ENCODE measurements at places on chromosomes 11 and 22.

DNA sequence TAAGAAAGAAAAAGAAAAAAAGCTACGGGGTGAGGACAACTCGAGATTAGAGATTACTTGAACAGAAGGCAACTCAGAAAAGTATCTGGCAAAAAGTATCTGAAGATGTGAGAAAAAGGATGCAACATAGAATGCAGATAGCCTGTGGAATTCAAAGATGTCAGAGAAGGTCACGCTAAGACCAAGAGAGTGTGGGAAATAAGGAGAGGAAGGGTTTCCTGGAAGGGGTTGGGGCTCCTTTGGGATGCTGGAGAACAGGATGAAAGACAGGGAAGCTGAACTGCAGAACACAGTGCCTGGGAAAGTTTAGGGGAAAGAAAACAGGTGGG lies 1.2 kb downstream of the GUCY1A2 start:
- peaks cover 40% of the 10 kb centered on the region for H3K27me3 ChIP-seq
- H3K4me3 ChIP-seq, result peak overlapping the region; percentile 52
- H3K36me3 ChIP-seq, result no peaks in the 10 kb centered on the region
- H3K4me1 ChIP-seq, result peaks cover 5% of the 10 kb centered on the region

- H3K4me1 ChIP-seq, result peaks cover 40% of the 10 kb centered on the region
- no peak overlapping the region for H3K27ac ChIP-seq
- no peaks in the 10 kb centered on the region for H3K36me3 ChIP-seq
- H3K4me3 ChIP-seq, result no peak overlapping the region
- no peaks in the 10 kb centered on the region for H3K27me3 ChIP-seq
Measured at GRCh38 chr22:37310075-37310606, 27.8 kb downstream of the CYTH4 start.

GRCh38 chr22:49405590-49405989 lies 422.1 kb downstream of the BRD1 start:
- no peak overlapping the region for H3K4me3 ChIP-seq
- no peak for DNase-seq
- H3K27ac ChIP-seq, result no peak overlapping the region
- H3K27me3 ChIP-seq, result no peaks in the 10 kb centered on the region
- H3K36me3 ChIP-seq, result no peaks in the 10 kb centered on the region
- no peaks in the 10 kb centered on the region for H3K4me1 ChIP-seq

GRCh38 chr11:120906766-120907165 lies 117.1 kb upstream of the TBCEL start:
- no peak overlapping the region for H3K27ac ChIP-seq
- H3K4me1 ChIP-seq, result no peaks in the 10 kb centered on the region
- DNase-seq, result no peak
- no peak overlapping the region for H3K4me3 ChIP-seq

GRCh38 chr22:24474649-24475255 lies 20.4 kb upstream of the UPB1 start:
- peaks cover 12% of the 10 kb centered on the region for H3K4me1 ChIP-seq
- no peaks in the 10 kb centered on the region for H3K36me3 ChIP-seq
- no peak overlapping the region for H3K4me3 ChIP-seq
- H3K27me3 ChIP-seq, result no peaks in the 10 kb centered on the region

DNA sequence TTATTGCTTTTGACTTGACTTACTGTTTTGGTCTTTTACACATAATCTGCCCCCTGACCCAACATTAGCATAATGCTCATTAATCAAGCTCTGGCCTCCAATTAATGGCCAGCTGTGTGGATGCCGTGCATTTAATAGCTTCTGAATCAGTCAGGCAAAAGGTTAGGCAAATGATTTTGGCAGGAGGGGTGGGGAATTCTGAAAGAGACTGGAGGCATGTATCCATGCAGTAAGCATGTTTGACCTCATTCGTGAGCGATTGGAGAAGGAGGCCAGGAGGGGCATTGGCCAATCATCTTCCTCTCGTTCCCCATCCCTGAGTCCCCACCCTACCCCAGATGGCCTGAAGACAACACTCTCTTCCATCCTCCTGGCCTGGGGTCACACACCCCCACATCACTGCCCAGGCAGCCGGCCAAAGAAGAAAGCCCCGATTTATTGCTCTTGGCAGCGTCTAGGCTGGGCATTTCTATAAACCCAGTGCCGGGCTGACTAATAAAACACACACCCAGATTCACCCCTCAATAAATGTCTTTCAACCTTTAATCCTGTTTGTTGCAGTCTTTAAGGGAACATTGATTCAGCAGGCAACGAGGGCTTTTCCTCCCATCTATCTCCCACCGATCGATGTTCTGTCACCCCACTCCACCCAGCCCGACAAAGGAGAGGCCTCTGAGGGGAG lies 150.0 kb downstream of the OPCML start:
- no peaks in the 10 kb centered on the region for H3K4me1 ChIP-seq
- DNase-seq, result no peak
- H3K4me3 ChIP-seq, result no peak overlapping the region
- H3K36me3 ChIP-seq, result no peaks in the 10 kb centered on the region
- no peaks in the 10 kb centered on the region for H3K27me3 ChIP-seq

- no peaks in the 10 kb centered on the region for H3K4me1 ChIP-seq
- H3K4me3 ChIP-seq, result no peak overlapping the region
- H3K27me3 ChIP-seq, result no peaks in the 10 kb centered on the region
- no peaks in the 10 kb centered on the region for H3K36me3 ChIP-seq
Measured at GRCh38 chr11:17578296-17578695, 31.2 kb downstream of the OTOG start.
